ENCODE measurements at places on chromosomes 1 and 21. TPM values are rescaled to one million over a fixed set of nuclear protein-coding genes. Genes with fewer than 3 reads are reported as not detected.
A peak's percentile ranks its signal among the peaks of the same experiment; 100 is the strongest.

BATF3 gene
- polyA plus RNA-seq = not detected

MYCL gene
- 9.0 TPM for polyA plus RNA-seq

PROK1 gene
- not detected for polyA plus RNA-seq

TAS1R1 gene
- 0.07 TPM for polyA plus RNA-seq

C1QTNF12 gene
- 157 TPM for polyA plus RNA-seq

PCP4 gene
- 1.9 TPM for polyA plus RNA-seq

- peak; percentile 55 for DNase-seq
Measured at GRCh38 chr1:32892368-32893197, 6.3 kb downstream of the HPCA start.

DNA sequence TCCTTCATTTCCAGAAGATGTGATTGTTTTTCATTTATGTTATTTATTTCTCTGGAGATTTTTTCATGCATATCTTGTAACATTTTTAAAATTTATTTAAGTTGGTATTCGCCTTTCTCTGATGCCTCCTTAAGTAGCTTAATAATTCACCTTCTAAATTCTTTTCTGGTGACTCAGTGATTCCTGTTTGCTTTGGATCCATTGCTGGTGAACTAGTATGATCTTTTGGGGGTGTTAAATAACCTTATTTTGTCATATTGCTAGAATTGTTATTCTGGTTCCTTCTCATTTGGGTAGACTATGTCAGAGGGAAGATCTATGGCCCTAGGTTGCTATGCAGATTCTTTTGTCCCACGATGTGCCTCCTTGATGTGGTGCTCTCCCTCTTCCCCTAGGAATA is 1347.2 kb upstream of the B3GALT2 start:
- no peak for DNase-seq

DNA sequence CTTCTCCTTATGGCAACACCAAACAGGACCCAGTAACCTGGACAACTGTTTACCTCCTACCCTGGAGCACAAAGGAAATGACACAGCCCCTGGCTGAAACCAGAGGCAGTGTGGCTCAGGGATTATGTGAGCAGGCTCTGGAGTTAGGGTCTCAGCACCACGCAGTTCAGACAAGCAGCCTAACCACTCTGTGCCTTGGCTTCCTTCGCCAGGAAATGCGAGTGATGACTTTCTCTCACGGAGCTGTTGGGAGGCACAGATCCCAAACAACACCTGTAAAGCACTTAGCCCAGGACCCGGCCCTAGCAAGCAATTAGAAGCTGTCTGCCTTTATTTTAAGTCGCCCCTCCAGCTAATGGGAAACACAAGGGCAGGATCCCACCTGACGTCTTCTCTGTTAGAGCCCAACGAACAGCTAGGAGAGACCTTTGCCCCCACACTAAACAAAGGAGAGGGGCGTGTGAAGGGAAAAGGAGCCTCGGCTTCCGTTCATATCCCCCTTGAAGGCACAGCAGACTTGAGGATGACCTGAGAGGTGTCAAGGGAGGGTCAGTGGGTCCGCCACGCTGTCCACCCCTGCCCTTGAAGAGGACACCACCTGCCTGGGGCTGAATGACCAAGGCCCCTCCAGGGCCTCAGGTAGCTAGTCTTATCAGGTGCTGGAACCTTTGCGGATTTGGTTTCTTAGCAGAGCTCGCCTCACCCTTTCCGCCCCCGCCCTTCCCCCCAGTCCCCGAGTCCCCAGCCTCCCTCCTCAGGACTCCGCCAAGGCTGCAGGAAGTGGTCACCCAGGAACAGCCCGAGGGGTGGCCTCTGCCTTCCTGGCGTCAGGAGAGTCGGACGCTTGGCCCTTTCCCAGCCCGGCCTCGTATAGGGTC is 860 bp downstream of the TMEM63A start:
- DNase-seq = peak; percentile 76

DNA sequence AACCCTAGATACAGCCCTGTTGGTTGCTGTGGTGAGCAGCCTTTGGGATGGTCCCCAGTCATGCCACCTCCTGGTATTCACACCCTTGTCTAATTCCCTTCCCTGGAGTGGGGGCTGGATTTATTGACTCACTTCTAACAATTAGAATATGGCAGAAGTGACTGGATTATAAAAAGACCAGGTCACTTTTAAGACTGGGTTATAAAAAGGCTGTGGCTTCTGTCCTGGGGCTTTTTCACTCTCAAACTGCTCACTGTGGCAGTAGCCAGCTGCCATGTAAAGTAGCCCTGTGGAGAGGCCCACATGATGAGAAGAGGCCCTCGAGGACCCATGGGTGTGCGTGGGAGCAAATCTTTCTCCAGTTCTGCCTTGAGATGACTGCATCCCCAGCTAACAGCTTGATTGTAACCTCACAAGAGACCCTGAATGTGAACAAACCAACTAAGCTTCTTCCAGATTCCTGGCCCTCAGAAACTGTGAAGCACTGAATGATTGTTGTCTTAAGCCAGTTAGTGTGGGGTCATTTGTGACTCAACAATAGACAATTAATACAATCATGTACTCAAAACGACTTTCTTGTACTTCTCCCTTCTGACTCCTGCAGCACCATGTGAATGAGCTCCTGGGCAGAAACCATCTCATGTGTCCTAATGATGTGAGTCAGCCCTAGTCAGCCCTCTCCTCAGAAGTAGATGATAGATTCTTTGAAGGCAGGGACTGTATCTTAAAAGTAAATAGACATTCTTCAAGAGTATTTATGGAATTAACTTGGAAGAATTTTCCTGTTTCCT is 234.9 kb downstream of the TNR start:
- no peak for DNase-seq

- no peak for DNase-seq
Measured at GRCh38 chr1:23126801-23127200, 41.9 kb downstream of the LUZP1 start.

All from small intestine (tissue), 16 donors.